ENCODE measurements at places on chromosomes 11 and 22.

DNA sequence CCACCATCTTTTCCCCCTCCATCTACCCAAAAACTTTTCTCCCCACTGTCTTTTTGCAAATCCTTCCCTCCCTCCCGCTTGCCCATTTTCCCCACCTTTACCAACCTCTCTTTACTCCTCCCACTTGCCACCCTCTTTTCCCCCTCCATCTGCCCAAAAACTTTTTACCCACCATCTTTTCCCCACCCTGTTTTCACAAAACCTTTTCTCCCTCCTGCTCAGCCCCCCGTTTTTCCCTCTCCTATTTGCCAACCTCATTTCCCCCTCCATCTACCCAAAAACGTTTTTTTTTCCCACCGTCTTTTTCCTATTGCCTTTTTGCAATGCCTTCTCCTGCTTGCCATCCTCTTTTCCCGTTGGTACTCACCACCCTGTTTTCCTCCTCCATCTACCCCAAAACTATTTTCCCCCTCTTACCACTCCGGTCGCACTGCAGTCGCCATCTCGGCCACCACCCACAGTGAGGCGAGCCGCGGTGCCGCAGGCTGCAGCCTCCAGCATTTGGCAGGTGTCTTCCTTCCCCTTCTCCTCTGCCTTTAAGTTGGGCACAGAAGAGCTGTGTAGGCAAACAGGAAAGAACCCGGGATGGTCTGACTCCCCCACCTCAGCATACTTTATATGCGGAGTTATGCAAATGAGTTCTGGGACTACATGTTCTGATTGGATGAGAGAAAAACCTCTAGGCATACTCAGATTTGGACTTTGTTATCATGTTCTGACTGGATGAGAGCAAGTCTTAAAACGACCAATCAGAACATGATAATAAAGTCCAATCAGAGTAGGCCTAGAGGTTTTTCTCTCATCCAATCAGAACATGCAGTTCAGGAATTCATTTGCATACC is 121.2 kb upstream of the VPREB1 start:
- no peak for DNase-seq

DNA sequence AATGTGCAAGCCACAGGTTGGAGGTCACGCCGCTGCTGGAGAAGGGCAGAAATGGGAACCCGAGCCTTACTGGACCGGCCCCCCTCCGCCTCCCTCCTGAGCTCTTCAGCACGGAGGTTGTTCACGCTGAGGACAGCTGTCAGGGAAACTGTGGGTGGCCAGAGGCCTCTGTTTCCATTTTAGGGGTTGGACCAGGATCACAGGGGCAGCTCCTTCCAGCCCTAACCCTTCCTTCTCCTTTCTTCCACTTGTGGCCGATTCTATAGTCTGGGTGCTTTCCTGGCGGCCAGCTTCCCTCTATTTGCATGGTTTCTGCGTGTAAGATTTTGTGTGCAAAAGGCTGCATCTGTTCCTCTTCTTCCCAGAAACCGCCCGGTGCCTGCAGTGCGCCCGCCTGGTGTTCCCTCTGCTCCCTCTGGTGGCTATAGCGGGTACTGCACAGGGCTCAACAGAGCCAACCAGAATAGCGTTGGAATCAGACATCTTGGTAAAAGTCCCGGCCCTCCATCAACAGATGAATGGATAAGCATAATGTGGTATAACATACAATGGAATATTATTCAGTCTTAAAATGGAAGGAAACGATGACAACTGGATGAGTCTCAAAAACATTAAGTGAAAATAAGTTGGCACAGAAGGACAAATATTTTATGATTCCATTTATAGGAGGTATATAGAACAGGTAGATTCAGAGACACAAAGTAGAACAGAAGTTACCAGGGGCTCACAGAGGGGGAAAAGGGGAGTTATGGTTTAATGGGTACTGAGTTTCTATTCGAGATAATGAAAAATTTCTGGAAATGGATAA is 8.4 kb upstream of the SLC22A8 start:
- peak; percentile 85 for DNase-seq

DNA sequence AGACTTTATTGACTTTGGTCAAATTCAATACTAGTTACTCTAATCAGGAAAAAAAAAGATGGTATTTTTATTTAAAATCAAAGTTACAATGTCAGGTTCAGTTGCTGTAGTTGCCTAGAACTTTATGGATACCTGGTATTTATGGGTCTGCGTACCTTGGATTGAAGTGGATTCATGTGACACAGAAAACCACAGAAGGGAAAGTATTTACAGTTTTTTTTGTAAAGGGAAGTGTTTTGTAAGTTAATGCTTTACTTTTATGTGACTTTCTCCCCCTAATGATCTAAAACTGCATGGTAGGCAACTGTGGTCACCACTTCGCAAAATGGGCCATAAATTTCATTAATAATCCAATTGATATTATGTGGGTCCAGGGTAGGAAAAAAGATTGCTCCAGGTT is 65.2 kb upstream of the ADA2 start:
- DNase-seq = no peak

- DNase-seq = no peak
Observed at GRCh38 chr11:11568651-11569229, 53.1 kb downstream of the GALNT18 start.

GRCh38 chr11:57254631-57255030 is 17.6 kb upstream of the APLNR start:
- no peak for DNase-seq

DNA sequence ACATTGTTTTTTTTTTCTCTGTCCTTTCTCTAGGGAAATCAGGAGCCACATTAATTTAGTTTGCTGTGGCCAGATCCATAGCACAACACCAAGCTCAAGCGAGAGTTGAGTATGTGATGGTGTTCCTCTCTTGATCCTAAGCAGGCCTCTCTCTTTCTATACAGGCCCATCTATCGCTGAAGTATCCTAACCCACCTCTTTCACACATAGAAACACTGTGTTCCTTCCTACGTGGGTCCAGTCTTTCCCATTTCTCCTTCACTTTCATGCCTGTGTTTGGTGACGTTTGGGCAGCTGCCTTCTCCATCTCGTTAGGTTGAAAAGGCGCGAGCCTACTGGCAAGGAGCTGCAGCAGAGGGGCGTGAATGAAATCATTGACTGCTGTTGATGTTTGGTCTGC is 2.4 kb downstream of the PACS1 start:
- DNase-seq = no peak

DNA sequence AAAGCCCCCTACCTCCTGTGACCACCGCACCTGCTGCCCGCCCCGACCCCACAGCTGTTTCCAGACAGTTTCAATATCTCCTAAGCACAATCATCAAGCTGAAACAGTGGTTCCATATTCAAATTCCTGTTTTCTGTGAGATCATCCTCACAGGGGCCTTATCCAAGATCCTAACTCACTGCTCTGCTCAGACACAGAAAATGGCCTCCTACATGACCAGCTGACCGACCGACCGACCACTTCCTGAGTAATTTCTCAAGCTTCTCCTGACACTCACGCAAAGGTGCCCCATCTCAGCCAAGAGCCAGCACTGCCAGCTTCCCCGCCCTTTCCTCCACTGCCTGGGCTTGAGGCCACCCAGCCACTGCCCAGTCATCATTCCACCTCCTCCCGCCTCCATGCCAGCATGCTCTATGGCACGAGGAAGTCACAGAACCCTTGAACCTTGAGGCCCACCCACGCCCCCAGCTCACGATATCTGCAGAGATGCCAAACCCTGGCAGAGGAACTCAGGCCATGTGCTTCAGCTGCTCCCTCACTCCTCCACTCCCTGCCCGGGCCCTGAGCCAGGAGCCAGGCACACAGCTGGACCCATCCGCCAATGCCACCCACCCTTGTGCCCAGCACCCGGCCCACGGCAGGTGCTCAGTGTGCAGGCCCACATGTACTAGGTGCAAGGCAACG is 14.0 kb downstream of the KIAA0930 start:
- no peak for DNase-seq

DNA sequence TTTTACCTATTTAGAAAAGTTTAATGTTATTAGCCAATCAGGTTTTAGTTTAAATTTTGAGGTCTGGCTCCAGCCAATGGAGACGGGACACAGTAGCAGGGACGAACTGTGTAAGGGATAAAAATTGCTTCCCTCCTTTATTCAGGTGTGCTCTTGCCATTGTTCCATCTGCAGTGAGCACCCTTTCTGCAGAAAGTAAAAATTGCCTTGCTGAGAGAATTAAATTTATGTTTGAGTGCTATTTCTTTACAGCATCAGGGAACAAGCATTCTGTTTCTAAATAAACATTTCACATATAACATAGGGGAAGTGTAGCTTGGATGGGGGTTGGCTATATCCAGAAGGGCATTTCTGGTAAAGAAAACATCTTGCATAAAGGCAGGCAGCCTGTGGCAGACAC is 36.4 kb upstream of the ZNRF3 start:
- DNase-seq = no peak

DNA sequence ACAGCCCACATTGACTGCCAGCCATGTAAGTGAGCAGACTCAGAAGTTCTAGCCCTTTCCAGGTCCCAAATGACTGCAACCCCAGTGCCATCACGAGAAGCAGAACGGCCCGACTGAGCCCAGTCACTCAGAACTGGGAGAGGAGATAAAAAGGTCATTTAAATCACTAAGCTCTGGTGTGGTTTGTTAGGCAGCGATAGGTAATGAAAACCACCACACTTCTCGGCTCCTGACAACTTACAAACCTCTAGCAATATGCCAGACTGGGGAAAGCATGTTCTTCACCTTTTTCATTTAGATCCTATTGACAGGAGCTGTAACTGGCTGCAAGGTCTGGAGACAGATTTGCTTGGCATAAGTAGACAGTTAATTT is 6.7 kb downstream of the SLC15A3 start:
- no peak for DNase-seq

DNA sequence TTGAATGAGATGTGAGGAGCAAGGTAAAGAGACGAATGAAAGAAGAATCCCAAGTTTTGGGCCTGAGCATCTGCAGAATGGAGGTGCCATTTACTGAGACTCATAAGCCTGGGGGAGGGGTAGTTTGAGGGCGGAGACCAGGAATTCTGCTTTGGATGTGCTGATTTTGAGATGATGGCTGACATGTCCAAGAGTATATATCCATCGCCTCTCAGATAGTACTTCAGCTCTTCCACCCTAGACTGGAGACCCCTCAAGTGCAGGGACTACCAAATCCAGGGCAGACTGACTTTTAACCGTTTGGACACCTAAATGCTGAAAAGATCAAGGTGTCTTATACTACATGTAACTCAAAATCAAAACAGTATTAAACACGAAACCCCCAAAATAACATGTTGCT is 1.3 kb upstream of the SDF2L1 start:
- no peak for DNase-seq

DNA sequence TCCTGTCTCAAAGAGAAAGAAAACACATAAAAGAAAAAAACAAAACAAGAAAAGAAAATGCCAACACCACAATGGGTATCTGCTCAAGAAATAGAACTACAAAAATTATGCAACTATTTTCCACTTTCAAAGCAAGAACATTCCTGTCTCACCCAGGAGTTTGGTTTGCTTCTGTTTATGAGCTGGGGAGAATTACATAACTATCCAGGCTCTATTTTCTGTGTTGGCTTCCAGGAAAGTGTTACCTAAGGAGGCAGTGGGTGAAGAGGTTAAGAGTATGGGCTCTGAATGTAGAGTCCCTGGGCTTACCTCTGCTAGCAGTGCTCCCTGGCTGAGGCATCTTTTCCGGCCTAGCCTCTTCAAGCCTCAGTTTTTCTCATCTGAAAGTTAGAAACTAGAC is 426.7 kb downstream of the MIAT start:
- no peak for DNase-seq

DNA sequence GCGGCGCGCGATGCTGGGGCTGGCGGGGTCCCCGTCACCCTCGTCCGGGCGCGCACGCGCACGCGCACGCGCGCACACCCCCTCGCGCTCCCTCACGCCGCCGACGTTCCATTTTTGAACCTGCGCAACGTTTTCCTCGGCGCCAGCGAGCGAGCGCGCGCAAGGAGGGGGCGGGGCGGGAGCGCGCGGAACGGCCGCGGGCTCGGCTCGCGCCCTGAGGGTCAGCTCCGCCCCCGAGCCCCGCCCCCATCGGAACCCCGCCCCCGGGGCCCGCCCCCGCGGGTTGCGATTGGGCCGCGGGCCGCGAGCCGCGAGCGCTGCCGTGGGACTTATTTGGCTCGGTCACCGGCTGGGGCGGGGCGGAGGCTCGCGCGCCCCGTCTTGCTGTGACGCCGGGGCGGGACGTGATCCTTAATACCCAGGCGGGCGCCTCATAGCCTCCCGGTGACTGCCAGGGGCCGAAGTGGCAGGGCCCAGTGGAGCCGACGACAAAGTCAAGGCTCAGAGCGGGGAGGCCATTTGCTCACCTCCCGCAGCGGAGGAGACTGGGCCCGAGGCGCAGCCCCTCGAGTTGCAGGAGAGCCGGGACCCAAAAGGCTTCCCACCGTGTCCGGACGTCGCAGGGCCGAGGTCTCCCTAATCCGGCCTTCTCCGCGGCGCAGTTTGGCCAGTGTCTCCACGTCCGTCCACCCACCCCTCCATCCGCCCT is at the start of gene CBX7:
Gene CBX7 (minus strand): TSS at position 170 of the 709 bp plus-strand sequence. CDS start 236 bp downstream, outside the sequence.
- peak; percentile 94 for DNase-seq

GRCh38 chr11:9580894-9581293 is 7.4 kb downstream of the WEE1 start:
- no peak for DNase-seq

DNA sequence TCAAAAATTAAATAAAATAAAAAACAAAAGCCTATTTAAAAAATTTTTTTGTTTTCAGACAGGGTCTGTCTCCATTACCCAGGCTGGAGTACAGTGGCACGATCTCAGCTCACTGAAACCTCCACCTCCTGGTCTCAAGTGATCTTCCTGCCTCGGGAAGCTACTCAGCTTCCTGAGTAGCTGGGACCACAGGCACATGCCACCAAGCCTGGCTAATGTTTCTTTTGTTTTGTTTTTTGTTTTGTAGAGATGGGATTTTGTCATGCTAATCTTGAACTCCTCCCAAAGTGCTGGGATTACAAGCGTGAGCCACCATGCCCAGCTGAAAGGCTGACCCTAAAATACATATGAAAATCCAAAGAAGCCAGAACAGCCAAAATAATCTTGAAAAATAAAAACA is 20.4 kb upstream of the L3MBTL2 start:
- DNase-seq = no peak

DNA sequence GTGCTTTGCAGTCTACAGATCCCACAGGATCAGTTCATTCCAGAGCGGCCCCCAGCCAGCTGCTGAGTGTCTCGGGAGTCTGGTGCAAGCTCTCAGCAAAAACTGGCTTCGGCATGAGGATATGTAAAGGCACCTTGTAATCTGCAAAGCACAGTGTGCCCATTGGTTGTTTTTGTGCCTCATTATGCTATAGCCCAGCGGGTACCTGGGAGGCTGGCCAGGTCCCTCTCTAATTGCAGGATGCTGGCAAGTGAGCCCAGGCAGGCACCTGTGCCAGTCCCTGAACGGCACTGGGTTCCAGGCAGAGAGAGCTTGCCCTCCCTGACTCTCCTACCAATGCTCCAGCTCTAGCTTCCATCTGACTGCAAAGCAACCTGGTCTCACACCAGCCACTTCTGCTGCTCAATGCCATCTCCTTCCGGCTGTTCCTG is 128.7 kb downstream of the DSCAML1 start:
- DNase-seq = no peak

GRCh38 chr11:124798991-124799347 is 1.2 kb downstream of the MSANTD2 start:
- no peak for DNase-seq

GRCh38 chr11:120224972-120225909 is 14.4 kb downstream of the OAF start:
- no peak for DNase-seq

GRCh38 chr11:85705800-85706199 is 19.8 kb upstream of the CCDC89 start:
- DNase-seq = no peak

- DNase-seq = no peak
Observed at GRCh38 chr22:46522797-46523196, 14.6 kb downstream of the CELSR1 start.

GRCh38 chr11:3807909-3808860 is at the start of gene PGAP2:
Gene PGAP2 (plus strand): TSS chr11:3808560. CDS start chr11:3811260, 2,700 bp downstream.
- DNase-seq = peak; percentile 73

Measured in CD4-positive, alpha-beta T cell treated with Interleukin-6 for 4 hours (primary cell).